Sciatic nerve (tissue), 2 donors: ENCODE measurements at places on chromosomes 4 and X.

- no peak for DNase-seq
Measured at GRCh38 chr4:185567381-185568376, 32.4 kb upstream of the PDLIM3 start.

GRCh38 chr4:182017038-182017437 lies 226.2 kb upstream of the TENM3 start:
- DNase-seq, result no peak

- no peak for DNase-seq
Measured at GRCh38 chrX:130385520-130385919, at the start of gene GPR119. TSS of gene GPR119 (minus strand) at chrX:130385674. CDS start at chrX:130385447, 227 bp downstream.

DNA sequence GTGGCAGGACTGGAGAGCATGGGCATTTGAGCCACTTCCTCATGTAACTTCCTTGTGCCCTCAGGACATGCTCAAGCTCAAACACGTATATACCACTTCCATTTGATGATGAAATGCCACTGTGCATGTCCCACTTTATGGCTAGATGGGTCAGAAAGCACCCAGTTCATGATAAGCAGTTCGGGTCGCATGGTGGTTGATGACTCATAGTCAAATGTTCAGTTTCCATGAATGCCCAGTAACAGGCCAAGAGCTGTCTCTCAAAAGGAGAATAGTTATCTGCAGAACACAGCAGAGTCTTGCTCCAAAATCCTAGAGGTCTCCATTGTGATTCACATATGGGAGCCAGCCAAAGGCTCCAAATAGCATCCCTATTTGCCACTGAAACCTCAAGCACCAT lies 48.9 kb upstream of the SPIN3 start:
- no peak for DNase-seq
